ENCODE measurements at places on chromosomes 12 and 14.

DNA sequence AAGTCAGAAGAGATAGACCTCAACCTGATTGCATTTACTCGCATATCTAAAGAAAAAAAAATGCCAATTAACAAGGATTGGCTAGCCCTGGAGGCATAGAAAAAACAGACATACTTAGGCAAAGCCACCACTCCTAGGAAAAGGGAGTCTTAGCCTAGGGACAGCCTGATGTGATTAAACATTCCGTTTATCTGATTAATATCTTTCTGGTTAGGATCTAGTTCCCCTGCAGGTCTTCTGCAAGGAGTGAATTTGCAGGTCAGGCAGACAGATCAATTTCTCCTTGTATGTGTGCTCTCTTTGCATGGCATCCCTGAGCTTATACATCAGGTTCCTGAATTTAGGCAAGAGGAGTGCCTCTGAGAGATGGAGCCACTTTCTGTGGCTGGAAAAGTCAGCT, 70.5 kb downstream of the ESRRB start:
- no peak for DNase-seq

DNA sequence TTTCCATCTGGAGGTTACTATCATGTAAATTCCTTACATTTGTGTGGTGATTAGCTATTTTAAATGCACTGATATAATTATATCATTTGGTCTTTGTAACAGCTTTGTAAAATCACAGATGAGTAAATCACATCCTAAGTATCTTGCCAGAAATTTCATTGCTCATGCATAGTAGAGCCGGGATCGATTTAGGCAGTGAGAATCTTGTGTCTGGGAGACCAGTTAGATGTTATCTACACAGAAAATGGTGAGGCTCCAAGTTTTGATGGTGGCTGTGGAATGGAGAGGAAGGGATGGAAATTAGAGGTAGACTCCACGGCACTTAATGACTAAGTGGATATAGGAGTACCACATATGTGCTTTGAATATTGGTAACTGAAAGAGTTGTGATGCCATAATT, 156.3 kb downstream of the MSRB3 start:
- no peak for DNase-seq

- DNase-seq, result no peak
Measured at GRCh38 chr12:12201274-12201758, 65.5 kb downstream of the LRP6 start.

DNA sequence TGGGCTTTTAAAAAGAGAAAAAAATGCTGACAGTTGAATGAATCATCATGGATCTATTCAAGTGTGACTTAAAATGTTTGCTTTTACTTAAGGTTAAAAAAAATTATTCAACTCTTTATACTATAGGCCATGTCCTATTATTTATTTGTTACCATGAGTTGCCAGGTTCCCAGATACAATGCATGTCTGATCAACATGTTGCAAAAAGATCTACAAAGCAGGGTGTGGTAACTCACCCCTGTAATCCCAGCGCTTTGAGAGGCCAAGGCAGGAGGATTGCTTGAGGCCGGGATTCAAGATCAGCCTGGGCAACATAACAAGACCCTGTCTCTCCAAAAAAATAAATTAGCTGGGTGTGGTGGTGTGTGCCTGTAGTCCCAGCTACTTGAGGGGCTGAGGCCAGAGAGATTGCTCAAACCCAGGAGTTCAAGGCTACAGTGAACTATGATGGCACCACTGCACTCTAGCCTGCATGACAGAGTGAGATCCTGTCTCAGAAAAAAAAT, 460.8 kb downstream of the BCAT1 start:
- DNase-seq, result no peak

GRCh38 chr12:98908866-98909265, 263.8 kb downstream of the APAF1 start:
- DNase-seq, result no peak

GRCh38 chr12:93943780-93944179, 204.6 kb upstream of the PLXNC1 start:
- no peak for DNase-seq

- DNase-seq, result no peak
Measured at GRCh38 chr12:123867141-123867540, 105.0 kb downstream of the DNAH10 start.

- no peak for DNase-seq
Measured at GRCh38 chr14:103576371-103577024, 13.7 kb downstream of the COA8 start.

GRCh38 chr14:52399921-52400595, 85.9 kb downstream of the PTGER2 start:
- peak; percentile 38 for DNase-seq

- peak; percentile 34 for DNase-seq
Measured at GRCh38 chr14:101225157-101226152, 321.9 kb upstream of the RTL1 start.
